ENCODE measurements at places on chromosomes 7 and 10. TPM values are rescaled to one million over a fixed set of nuclear protein-coding genes. Genes with fewer than 3 reads are reported as not detected.

AKR1C8 gene
- total RNA-seq, result not detected

GPNMB gene
- 1.2 TPM for total RNA-seq

GNG11 gene
- 0.68 TPM for total RNA-seq

AS3MT gene
- total RNA-seq, result 16.5 TPM

SCRN1 gene
- 109 TPM for total RNA-seq

CDHR1 gene
- 6.4 TPM for total RNA-seq

DNA sequence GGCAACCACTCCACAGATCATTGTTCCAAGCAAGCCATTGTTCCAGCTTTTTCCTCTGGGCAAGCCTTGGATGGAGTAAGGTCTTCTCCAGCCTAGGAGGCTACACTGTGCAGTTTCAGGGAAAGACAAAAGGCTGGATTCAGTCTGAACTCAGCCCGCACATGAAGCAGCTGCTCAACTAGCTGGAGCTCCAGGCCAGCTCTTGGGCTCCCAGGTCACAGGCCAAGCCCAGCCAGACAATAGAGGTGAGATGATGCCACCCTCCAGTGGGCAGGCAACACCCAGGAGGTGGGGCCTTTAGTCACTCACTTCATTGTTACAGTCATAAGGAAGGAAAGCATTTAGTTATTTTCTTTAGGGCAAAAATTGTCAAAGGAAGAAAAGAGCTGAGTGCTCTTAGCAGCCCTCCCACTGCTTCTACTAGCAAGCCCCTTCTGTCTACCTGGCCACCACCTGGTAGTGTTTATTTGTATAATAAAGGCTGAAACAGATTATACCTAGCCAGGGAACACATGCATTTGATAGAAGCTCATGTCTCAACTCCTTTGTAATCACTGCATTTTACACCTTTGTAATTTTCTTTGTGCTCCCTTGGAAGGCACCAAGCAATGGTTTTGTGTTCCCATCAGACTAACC lies 253.4 kb downstream of the WDR11 start:
- DNase-seq, result no peak
- H3K4me3 ChIP-seq, result no peak overlapping the region
- no peaks in the 10 kb centered on the region for H3K27me3 ChIP-seq
- H3K27ac ChIP-seq, result no peak overlapping the region

DNA sequence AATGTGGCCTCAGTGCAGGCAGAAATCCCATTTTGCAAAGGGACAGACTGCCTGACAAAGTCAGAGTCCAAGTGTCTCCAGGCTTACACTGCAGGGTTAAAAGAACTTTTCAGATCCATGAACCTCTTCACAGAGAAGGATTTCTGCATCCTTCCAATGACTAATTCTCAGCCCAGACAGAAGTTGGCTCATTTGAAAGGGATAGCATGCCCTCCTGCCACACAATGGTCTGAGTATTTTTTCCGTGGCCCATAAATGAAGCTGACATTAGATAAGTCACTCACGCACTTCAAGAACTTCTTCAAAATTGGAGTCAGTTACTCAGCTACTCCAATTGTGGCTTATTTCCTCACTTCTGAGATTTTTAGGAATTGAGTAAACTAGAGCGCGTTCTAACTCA lies 170.2 kb downstream of the PLXNA4 start:
- no peak overlapping the region for H3K4me3 ChIP-seq
- H3K4me1 ChIP-seq, result peaks cover 5% of the 10 kb centered on the region
- no peaks in the 10 kb centered on the region for H3K27me3 ChIP-seq
- DNase-seq, result no peak

GRCh38 chr10:124990671-124991625 lies 49.0 kb downstream of the ZRANB1 start:
- peaks cover 90% of the 10 kb centered on the region for H3K36me3 ChIP-seq
- H3K27ac ChIP-seq, result no peak overlapping the region
- H3K4me3 ChIP-seq, result no peak overlapping the region
- no peaks in the 10 kb centered on the region for H3K4me1 ChIP-seq
- DNase-seq, result no peak

DNA sequence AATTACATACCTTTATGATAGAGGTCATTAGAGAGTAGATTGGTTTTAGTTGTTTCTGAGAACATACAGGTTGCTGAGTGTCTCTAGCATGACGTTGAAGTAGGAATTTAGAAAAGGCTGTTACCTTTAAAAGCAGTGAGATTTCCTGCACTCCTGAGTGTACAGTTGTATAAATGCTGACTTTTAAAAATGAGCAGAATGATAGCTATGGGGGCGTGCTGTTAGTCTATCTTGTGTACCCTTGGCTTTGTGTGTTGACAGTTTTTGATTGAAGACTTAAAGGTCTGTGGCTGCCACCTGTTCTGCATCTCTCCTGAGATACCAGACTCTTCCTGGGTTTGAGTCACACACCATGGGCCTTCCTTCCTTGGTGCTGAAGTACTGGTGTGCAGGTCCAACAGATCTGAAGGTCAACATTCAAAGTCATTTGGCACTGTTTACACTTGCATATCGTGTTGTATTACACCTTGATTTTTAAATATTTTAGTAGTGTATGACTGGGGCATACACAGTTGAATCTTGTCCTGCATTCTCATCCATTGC lies 23.8 kb downstream of the DNAJB6 start:
- peaks cover 77% of the 10 kb centered on the region for H3K36me3 ChIP-seq
- no peak overlapping the region for H3K4me3 ChIP-seq
- no peak for DNase-seq
- H3K4me1 ChIP-seq, result peaks cover 8% of the 10 kb centered on the region
- H3K27me3 ChIP-seq, result no peaks in the 10 kb centered on the region

DNA sequence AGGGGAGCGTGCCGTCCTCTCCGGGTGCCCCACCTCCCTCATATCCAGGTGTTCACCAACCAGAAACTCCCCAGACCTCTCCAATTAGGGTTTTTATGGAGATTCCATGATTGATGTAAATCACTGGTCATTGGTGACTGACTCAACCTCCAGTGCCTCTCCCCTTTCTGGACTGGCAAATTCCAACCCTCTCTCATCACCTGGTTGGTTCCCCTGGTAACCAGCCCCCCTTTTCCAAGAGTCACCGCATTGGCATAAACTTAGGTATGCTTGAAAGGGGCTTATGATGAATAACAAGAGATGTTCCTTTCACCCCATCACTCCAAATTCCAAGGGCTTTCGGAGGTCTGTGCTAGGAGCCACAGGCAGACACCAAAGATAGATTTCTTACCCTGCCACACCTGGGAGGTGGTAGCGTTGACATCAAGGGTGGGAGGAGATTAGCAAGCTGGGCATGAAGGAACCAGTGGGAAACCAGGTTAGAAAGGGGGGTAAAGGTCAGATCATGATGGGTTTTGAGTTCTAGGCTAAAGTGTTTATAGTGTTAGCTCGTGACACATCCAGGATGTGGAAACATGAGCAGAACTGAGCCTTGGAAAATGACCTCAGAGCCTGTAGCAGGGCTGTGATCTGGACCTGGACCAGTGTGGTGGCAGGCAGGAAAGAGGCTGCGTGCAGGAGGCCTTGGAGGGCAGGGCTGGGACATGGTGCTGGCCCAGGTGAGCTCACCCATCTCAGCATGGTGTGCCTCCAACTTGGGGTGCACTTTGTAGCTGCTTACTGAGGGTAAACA lies 45.1 kb downstream of the CAMK1D start:
- no peak overlapping the region for H3K27ac ChIP-seq
- DNase-seq, result no peak
